Fibroblast of skin of left quadriceps (primary cell): ENCODE measurements at places on chromosomes 2 and 18.

GRCh38 chr2:125516496-125517109 is 1139.4 kb upstream of the GYPC start:
- DNase-seq = no peak

- DNase-seq = no peak
Measured at GRCh38 chr18:10860382-10860781, 289.0 kb downstream of the PIEZO2 start.

DNA sequence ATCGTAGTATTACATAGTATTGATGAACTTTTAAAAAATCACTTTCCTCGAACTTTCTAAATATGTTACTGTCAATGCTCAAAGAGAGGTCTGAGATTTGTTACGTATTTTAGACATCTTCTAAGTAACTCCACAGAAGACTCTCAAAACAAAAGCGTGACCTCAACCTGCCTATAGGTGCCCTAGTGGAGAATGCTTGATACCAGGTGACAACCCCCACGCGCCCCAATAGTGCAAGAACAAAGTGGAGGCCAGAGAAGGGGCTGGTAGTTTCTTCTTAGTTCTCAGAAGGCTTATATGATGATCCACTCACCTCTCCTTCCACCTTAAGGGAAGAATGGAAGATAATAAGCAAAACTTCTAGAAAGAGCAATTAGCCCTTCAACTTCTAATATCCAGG is 102.6 kb downstream of the ANKRD44 start:
- no peak for DNase-seq

DNA sequence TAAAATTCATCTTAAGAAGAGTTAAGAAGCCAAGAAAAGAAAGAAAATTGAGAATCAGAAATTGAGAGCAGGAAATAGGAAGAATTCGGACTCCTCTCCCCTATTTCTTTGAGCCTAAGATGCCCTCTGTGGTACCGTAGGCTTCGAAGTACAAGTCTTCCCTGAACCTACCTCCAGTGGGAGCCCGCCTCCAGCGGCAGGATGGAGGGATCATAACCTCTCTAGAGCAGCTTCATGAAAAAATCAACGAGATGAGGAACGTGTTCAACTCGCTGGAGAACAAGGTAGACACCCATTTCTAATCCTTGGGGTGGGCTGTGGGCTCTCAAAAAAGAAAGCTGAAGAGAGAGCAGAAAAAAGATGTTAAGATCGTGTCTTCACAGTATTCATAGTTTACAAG is 36.3 kb downstream of the ARHGEF33 start:
- no peak for DNase-seq

- DNase-seq = no peak
Measured at GRCh38 chr2:158766524-158766923, 28.6 kb upstream of the DAPL1 start.

GRCh38 chr2:225041851-225042799 is at the start of gene DOCK10:
Gene DOCK10, minus strand, starts transcription at chr2:225042468. Its CDS starts 94 bp downstream, at chr2:225042374.
- DNase-seq = no peak

DNA sequence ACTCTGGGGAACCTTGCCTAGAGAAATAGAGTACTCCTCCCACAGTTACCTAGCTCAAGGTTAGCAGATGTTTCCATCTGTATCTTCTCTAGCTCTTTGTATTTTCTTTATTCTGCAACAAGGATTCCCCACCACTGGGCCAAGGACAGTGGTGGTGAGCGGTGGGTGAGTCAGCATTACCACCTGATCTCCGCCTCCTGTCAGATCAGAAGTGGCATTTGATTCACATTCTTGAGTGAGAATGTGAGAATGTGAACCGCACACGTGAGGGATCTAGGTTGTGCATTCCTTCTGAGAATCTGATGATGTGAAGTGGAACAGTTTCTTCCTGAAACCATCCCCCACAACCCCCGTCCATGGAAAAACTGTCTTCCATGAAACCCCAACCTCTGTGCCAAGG is 9.0 kb downstream of the EPB41L3 start:
- DNase-seq = no peak

DNA sequence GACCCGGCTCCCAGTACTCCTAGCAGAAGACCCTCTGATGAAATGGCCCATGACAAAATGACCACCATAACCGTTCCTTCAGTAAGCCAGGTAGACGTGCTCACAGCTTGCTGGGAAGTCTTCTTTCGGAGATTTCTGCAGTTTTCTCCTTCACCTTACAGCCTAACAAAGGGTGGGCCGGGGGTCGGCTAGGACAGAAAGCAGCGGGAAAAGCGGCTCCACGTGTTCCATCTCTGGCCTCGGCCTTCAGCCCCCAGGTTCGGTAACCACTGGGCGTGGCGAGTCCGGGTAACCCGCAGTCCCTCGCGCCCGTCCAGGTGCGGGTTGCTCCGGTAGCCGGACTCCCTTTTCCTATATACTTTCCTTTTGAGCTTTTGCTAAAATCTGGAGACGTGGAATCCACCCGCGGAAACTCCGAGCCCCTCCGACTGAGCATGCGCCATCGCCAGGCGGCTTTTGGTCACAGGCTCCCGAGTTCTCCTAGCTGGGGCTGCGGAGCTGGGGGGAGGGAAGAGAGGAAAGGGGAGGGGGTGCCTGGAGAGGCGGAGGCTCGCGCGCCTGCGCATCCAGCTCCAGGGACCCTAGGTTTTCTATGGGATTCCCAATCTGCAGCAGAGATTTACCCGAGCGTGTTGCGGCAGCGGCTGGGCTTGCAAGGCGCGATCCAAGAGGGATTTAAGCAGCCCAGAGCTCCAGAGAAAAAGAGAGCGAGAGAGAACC is at the start of gene VSNL1:
VSNL1 (plus strand) TSS at position 604 of the 720 bp plus-strand sequence. CDS start 51,379 bp downstream, outside the sequence.
- DNase-seq = peak; percentile 90

- no peak for DNase-seq
Measured at GRCh38 chr18:49021433-49022129, 70.8 kb upstream of the SMAD7 start.

- DNase-seq = peak; percentile 64
Measured at GRCh38 chr2:27860111-27860510, 30.1 kb downstream of the RBKS start.

DNA sequence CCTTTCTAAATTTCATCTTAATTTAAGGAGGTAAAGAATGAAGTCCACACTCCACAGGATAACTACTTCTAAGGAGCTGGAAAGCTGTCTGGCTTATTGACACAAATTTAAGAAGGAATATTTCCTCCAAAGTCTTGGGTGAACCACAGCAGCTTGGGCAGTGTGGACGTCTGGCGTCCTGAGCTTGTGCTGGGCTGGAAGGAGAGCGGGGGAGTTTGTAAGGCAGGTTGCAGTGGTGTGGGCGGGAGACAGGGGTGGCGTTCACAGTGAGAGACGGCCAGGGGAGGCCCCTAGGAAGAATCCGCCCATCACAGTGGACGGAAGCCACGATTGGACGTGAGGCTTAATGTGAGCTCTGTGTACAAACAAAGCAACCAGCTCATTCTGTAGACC is 25.7 kb downstream of the ADI1 start:
- DNase-seq = no peak

DNA sequence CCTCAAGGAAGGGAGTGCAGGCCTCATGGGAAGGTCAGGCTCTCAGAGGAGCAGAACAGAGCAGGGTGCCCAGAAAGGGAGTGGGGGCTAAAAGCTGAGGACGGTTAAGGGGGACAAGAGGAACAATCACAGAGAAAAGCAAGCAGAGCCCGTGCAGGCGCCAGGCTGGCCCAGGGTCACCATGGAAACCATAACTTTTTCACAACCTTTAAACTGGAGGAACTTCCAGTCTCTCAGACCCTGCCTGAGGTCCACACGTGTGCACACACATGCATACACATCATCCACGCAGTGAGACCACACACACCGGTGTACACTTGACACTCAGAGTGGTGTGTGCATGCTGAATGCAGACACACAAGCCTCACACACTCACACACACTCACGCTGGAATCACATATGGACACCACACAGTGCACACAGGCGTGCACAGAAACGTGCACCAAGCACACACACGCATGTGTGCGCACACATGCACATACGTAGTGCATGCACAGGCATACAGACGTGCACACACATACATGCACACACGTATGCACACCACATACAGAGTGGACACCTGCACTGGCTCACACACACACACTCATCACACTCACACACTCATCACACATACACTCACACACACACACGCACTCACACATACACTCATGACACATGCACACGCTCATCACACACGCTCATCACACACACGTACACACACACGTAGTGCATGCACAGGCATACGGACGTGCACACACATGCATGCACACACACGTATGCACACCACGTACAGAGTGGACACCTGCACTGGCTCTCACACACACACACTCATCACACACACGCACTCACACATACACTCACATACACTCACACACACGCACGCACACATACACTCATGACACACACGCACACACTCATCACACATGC is 37.2 kb upstream of the SNED1 start:
- no peak for DNase-seq

DNA sequence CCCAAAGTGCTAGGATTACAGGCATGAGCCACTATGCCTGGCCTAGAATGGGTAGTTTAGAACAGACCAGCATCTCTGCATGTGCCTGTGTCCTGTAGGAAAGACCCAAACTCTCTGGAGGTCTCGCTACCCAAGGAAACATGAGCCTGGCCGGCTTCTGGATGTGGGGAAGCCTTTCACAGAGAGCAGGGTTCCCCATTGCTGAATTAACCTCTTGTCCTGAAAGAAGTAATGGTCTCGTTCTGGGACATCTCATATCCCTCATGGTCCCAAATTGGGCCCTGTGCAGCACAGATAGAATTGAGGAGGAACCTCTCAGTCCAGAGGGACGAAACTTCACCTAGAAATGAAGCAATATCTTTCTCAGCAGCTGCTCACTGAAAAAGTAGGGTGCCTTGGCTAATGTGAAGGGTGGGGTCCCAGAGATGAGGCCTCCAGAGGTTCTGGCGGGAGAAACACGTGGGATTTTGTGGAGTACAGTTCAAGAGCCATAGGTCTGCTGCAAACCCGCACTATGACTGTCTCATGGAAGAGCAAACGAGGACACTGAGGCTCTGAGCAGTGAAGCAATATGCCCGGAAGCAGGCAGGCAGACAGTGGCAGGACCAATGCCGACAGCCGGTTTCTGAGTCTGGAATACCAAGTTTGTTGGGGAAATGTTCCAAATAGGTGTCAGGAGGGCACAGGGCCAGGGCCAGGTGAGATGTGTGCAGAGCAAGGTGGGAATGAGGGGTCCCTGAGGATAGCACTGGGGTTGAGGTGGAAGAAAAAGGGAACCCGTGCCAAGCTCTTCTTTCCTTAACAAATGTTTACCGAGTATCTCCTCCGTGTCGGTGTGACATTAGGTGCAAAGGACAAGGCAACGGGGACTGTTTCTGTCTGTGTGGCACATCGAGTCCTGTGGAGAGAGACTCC is 121.0 kb upstream of the TWIST2 start:
- DNase-seq = no peak

GRCh38 chr2:162308747-162309503 is 9.6 kb downstream of the IFIH1 start:
- DNase-seq = no peak

DNA sequence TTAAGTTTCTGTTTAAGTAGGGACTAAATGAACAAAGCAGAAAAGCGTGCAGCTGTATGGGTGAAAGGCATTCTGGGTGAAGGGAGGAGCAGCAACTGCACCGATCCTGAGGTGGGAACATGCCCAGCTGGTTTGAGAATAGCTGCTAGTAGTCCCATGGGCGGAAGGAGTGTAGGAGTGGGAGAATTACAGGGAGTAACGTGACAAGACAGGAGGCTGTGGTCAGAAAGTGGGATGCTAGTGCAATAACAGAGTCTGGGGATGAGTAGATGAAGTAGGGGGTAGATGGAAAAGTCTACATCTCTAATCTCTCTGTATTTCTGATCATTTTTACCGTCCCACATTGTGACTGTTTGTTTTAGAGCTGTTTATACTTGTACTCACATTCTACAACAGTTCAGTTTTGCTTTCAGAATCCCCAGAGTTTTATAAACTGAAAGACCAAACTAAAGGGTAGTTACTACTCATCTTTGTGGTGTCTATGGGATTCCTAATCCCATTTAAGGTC is 118.9 kb downstream of the LCLAT1 start:
- no peak for DNase-seq

GRCh38 chr2:64858541-64859311 is 130.5 kb upstream of the SLC1A4 start:
- no peak for DNase-seq

DNA sequence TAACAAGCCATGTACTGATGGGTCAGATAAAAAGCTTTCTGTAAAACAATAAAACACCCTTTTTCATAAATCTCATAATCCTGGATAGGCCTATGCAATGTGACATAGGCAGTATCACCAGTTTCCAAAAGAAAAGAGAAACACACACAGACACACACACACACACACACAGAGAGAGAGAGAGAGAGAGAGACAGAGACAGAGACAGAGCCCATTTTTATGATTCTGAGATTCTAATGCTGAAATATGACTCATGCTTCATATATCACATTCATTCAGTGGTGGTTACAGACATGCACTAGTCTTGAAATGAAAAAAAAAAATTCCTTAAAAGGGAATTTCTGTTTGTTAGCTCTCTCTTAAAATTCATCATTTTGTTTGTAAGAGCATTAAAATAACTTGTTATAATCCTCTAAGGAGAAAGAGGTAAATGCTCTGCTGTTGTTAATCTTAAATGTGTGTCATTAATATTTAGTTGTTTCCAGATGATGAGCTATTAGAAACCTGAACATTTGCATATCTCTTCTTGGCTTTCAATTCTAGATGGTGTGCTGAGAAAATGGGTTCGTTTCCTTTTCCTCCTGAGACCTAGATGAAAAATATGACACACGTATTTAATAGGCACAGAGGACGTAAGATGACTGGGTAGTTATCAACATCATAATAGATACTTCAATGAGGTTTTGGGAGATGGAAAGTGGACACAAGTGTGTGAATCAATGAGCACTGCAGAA is 1598.7 kb upstream of the ACVR2A start:
- peak; percentile 82 for DNase-seq
